Activated CD4-positive, alpha-beta T cell treated with anti-CD3 and anti-CD28 coated beads, Interleukin-2, Interleukin-4, amounts not matched to agents 100 ng/mL and 50 ng/mL, durations not matched to agents 16 hours and 8 hours (primary cell): ENCODE measurements at places on chromosomes 4 and X.
A peak's percentile ranks its signal among the peaks of the same experiment; 100 is the strongest.

DNA sequence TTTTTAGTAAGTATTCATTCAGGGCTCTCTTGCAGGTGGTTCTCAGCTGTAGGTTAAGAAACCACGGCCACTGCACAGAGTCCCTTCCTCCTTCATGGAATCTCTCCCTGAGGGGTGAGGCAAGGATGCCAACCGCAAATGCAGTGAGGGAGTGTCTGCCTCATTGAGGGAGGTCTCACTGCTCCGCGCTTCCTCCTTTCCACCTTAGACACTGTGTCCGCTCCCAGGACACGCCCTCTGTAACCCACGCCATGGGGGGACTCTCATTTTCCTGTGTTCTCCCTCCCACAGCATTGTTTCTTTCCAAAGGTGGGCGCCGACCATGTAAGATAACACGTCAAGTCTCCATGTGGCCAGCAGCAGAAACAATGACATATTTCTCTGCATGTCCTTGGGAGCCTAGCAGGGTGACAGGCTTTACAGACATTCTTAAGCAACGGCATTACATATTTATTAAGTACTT is 63.2 kb downstream of the SEPSECS start:
- DNase-seq, result no peak

DNA sequence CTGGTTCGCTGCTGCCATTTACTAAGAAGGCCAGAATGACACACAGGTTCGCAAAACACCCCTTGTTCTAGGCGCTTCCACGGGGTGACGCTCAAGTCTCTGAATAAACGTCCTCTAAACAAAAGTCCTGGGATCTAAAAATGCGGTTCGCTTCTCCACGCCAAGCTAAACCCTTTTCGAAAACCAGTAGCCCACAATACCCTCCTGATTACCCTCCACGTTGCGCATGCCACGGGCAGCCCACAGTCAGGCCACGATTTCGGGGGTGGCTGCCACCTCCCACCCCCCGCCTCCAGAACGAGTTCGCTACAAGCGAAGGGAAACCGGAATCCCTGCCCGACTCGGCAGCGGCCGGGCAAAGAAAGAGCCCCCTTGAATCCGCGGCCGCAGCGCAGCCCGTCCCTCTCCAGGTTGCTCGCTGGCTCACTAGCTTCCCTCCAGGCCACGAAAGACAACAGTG is 423 bp downstream of the RPL39 start:
- DNase-seq, result peak; percentile 24

DNA sequence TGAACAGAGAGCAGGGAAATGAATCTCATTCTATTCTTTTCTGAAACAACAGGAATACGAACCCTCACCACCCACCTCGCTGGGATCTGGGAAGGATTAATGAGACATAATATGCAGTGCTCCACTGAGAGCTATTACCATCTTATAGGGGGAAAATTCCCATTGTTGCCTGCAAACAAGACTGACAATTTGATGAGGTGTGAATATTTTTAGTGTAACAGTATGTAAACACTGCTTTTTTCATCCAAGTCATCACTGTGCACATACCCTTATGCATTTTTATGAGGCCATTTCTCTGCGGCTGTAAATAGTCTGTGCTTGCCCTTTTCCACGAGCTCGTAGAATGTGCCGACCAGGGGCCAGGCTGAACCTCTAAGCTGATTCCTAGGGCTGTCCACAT is 285.6 kb upstream of the CPEB2 start:
- DNase-seq, result no peak

DNA sequence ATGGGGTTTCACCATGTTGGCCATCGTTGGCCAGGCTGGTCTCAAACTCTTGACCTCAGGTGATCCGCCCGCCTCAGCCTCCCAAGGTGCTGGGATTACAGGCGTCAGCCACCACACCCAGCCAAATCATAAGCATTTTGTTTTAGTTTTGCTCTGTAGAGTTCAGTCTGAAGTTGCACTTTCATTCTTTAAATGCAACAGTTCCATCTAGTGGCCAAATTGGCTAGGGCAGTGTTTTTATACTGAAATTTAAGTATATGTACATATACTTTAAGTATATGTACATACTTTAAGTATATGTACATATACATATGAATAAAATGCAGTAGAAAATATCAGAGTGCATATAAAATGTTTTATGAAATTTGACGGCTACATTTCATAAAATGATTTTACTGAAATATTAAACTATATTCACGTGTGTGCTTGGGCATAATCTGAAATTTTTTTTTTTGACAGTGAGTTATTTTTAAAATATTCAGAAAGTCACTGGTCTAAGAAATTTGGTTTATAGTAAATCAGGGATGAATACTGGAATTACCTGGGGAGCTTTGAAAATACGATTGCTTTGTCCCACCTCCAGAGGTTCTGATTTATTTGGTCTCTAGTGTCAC is 145.5 kb downstream of the NWD2 start:
- peak; percentile 54 for DNase-seq

DNA sequence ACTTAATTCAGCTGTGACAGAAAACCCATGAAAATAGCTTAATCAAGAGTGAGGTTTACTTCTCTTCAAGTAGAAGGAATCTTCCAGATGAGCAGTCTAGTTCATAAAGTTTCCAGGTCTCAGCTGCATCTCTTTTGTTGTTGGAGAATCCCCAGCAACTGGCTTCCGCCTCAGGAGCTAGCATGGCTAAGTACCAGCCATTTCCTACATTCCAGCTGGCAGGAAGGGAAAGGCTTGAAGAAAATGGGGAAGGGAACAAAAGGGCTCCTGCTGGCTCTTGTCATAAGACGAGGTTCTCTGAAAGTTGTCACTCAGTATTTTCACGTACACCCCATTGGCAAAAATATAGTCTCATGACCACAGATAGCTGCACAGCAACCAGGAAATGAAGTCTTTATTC is 27.3 kb upstream of the TRIM2 start:
- no peak for DNase-seq

GRCh38 chr4:153652051-153652784 is 31.9 kb upstream of the TLR2 start:
- no peak for DNase-seq

DNA sequence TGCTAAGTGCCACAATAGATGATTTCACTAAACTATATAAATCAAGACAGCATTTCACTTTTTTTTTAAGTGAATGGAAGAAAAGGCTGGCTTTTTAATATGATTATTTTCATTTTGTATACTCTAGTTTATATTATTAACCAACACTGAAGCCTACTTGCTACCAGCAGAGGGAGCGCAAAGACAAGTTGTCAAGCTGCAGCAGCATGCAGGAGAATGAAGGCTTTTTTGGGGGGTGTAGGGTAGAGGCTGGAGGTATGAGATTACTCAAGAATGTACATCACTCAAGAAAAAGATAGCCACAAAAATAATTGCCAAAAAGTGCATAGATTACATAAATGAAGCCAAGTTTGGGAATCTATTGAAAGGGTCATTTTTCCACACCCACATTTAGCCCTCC is 519.5 kb downstream of the FGF13 start:
- DNase-seq, result peak; percentile 24

DNA sequence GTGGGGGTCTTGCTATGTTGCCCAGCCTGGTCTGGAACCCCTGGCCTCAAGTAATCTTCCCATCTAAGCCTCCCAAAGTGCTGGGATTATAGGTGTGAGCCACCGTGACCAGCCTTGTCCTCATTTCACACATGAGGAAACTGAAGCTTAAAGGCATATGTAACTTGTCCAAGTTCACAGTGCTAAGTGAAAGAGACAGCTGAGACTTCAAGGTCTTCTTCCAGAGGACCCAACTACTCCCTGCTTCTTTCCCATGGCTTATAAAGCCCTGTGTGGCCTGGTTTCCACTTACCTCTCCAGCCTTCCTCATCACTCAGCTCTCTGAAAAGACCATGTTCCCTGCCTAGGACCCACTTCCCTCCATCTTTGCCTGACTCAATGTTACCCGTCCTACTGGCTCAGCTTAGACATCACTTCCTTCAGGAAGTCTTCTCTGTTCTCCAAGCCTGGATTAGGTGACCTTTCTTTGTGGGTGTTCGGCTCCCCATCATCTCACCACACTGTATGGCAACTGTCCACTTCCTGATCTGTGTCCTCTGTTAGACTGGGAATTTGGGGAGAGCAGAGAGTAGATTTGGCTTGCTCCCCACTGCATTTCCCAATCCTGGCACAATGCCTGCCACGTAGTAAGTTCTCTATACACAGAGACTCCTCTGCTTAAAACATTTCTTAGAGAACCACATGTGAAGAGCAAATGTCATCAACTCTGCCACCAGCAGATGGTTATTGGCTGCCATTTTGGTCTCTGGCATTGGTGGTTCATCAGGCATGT is 30.4 kb upstream of the LAMP2 start:
- DNase-seq, result no peak
